Neural crest cell (in vitro differentiated cells): ENCODE measurements at places on chromosomes 12 and 14.

DNA sequence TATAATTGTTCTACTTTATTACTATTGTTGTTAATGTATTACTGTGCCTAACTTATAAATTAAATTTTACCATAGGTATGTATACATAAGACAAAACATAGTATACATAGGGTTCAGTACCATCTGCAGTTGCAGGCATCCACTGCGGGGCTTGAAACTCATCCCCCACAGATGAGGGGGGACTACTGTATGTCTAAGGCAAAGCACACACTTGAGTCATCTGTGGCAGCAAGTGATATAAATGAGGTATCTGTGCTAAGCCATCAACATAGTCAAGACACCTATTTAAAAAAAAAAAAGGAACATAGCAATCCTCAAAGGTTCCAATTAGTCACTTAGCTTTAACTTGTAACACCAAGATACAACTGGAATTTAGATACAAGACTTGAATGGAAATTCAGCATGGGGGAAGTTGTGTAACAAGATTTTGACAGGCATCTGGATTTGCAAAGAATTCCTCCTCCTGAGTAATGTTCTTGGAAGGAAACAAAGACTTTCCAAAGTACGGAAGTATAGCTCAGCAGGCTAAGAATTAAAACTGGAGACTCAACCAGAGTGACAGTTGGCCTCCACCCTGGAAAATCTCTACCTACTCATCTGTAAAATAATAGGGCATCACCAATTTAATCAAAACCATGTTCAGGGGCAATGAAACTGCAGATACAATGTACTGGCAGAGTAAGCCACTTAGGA, 14.9 kb downstream of the DCAF5 start:
- DNase-seq, result no peak

GRCh38 chr14:54589843-54590242, 22.9 kb downstream of the SAMD4A start:
- no peak for DNase-seq

- no peak for DNase-seq
Measured at GRCh38 chr14:95700221-95700976, 13.5 kb downstream of the TCL1A start.

- DNase-seq, result no peak
Measured at GRCh38 chr12:124702736-124703135, 135.3 kb upstream of the NCOR2 start.

- DNase-seq, result no peak
Measured at GRCh38 chr12:91889059-91889458, 256.6 kb downstream of the BTG1 start.

DNA sequence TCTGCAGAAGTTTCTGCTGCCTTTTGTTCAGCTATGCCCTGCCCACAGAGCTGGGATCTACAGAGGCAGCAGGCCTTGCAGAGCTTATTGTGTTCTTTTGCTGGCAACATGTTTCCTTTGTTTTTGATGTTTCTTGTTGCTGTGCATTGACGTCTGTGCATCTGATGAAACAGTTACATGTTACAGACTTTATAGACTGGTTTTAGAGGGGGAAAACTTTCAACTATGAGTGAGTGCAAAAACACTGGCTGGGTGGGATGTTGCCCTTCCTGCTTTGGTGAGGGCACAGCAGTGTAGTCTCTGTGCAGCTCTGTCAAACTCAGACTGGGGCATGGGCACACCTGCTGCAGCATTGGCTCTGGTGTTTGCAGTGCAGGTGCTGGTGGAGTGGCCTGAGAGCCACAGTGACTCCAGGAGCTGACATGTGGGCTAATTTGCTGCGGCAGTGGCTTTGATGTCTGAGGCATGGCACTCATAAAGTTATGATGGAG, 26.9 kb downstream of the CLEC6A start:
- DNase-seq, result no peak

DNA sequence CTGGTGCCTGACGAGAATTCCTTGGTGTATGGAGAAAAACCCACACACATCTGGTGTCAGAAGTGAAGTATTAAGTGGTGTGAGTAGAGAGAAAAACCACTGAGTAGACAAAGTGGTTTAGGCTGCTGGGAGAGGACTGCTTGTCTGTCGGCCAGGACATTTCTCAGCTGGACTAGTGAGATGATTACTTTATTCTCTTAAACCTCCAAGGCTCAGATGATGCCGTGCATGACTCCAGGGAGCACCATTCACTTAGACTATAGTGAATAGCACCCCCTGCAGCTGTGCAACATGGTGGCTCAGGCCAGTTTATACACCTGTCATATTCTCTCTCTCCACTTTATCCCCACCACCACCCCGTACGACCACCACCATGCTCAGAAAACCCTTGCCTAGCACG, 28.5 kb upstream of the NFYB start:
- DNase-seq, result no peak

GRCh38 chr12:24561411-24561871, 387.5 kb downstream of the BCAT1 start:
- DNase-seq, result peak; percentile 13

- DNase-seq, result no peak
Measured at GRCh38 chr12:107486140-107486892, 199.3 kb upstream of the PWP1 start.

- DNase-seq, result no peak
Measured at GRCh38 chr12:123923038-123923437, 49.6 kb downstream of the CCDC92 start.

DNA sequence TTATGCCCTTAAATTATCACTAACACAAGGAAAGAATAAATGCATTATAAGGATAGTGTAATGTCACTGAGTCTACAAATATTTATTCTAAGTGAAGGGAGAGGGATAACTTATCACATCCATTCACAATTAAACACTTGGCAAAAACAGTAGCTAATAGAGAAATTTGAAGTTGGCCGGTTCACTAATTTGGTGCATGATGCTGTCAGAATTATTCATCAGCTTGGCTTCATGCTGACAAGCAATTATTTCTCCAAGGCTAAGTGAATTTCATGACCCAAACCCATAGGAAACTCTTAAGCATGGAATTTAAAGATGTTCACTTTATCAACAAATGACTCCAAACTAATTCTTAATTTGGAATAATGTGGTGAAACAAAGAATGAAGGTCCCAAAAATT, 25.0 kb upstream of the NR1H4 start:
- DNase-seq, result no peak

DNA sequence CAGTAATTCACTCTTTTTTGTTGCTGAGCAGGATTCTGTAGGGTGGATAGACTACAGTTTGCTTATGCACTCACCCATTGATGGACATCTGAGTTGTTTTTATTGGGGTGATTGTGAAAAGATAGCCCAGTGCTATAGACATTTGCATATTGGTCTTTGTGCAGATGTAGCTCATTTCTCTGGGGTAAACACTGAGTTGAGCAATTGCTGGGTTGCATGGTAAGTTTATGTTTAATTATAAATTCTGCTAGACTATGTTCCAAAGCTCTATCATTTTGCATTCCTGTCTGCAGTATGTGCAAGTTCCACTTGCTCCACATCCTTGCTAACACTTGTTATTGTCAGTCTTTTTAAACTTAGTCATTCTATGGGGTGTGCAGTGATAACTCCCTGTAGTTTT, 65.4 kb upstream of the RFLNA start:
- no peak for DNase-seq

DNA sequence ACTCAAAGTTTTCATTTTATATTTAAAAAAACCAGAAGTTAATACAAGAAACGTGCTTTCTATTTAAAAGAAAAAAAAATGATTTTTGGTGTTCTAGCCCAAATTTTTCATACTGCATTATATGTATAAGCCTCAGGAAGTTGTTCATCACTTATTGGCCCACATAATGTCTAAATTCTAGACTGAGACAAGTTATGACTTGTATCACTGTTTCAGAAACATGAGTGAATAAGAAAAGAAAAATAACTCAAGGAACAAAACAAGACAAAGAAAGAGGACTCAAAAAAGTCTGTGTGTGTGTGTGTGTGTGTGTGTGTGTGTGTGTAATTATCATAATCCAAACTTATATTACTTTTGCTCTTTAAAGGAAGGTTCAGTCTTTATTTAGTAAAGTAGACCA, 929.8 kb downstream of the GALC start:
- no peak for DNase-seq

DNA sequence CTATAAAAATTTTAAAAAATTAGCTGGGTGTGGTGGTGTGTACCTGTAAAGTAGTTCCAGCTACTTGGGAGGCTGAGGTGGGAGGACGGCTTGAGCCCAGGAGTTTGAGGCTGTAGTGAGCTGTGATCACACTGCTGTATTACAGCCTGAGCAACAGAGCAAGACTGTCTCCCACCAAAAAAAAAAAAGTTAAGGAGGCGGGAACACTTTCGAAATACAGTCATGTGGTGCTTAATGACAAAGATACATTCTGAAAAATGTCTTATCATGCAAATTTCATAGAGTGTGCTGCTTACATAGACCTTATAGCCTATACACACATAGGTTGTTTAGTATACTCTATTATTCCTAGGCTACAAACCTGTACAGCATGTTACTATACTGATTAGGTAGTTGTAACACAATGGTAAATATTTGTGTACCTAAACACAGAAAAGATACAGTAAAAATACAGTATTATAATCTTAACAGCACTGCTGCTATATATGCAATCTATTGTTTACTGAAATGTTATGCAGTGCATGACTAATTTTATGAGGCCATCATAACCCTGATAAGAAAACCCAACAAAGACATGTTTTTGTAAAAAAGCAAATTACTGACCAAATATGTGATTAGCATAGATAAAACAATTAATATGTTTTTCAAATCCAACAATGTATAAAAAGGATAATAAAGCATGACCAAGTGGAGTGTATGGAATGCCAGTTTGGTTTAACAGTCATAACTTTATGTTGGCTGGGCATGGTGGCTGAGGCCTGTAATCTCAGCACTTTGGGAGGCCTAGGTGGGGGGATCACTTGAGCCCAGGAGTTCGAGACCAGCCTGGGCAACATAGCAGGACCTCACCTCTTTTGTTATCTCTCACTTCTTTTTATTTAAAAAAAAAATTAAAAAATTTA, 11.4 kb downstream of the EIF2S1 start:
- DNase-seq, result no peak

GRCh38 chr12:41333974-41334373, 145.9 kb downstream of the PDZRN4 start:
- DNase-seq, result no peak

DNA sequence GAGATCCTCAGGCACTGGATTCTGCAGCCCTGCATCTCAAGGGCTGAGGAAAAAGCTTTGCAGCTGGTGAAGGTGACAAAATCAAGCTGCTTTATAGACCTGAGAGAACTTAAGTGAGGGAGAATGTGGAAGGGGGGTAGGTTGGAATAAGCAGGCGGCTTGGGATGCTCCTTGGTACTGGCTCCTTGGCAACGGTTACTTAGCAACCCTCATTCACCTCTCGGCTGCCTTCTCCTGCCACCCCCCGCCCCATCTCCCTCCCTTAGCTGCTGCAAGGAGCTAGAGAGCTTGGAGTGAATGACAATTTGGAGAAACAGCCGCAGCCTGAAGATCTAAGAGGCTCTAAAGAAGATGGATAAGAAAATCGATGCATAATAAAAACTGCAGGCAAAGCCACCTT, 44.1 kb upstream of the CISTR start:
- DNase-seq, result no peak

- DNase-seq, result no peak
Measured at GRCh38 chr12:806200-806791, 53.9 kb downstream of the WNK1 start.

DNA sequence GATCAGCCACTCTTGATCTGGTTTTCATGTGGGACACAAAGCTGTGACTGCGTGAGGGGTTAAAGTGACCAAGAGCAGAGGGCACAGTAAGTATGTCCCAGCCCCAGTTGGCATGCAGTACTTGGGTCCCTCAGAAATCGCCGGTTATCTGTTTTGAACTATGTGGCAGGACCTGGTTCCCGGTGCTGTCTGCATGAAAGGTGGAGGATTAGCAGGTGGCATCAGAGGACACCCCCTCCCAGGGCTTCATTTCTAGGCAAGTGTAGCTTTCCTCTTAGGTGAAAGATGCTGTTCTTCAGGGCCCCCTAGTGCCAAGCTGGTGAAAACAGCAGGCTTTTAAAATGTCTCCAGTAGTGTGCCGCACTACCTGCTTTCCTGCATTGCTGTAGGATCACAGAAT, 57.1 kb downstream of the ATG14 start:
- peak; percentile 22 for DNase-seq

- no peak for DNase-seq
Measured at GRCh38 chr12:79255288-79255687, 390.7 kb downstream of the SYT1 start.

- no peak for DNase-seq
Measured at GRCh38 chr12:81617915-81618314, 141.2 kb downstream of the PPFIA2 start.

DNA sequence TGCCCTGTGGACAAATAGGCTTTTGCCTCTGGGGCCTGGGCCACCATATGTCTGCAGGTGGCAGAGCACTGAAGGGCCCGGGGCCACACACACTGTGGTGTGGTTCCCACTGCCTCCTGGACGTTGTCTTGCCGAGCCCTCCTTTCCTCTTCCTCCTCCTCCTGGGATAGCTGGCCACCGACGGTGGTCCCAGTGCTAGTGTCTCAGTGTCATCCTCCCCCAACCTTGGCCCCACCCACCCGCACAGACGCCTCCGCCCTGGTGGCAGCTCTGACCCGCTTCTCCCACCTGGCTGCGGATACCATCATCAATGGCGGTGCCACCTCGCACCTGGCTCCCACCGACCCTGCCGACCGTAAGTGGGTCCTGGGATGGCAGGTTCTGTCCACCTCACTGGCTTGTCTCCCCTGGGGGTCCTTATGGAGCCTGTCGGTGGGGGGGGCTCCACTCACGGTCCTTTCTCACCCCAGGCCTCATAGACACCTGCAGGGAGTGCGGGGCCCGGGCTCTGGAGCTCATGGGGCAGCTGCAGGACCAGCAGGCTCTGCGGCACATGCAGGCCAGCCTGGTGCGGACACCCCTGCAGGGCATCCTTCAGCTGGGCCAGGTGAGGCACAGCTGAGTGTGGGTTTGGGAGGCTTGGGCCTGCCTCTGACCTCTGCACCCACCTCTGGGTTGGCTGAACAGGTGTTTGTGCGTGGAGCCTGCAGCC, 23.5 kb downstream of the HIP1R start:
- no peak for DNase-seq

- no peak for DNase-seq
Measured at GRCh38 chr12:46357438-46358324, 14.9 kb downstream of the SLC38A2 start.

DNA sequence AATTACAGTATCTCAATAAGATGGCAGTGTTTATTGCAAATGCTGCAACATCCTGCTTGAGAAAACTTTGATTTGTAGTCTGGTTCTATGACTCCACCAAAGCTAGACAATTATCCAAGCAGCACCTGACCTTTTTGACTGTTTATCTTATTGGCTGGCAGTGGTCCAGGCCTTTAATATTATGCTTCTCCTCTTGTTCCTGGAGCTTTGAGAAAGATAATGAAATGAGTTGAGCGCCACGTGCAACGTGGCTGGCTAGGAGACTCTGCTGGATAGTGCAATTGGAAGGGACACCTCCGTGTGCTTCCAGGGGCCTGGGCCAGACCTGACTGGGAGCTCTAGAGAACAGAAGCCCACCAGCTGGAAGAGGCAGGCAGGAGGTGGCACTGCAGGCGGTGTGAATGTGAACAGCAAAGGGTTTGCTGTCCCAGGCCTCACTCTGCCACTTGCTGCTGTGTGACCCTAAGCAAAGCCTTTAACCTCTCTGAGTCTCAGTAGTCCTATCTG, 349.3 kb downstream of the CACNA1C start:
- DNase-seq, result no peak
